Natural killer cell (primary cell): ENCODE measurements at places on chromosomes 16 and 17.
A peak's percentile ranks its signal among the peaks of the same experiment; 100 is the strongest.

- DNase-seq: no peak
These were observed 14.9 kb upstream of the GPRC5B start for GRCh38 chr16:19899605-19899955.

GRCh38 chr17:45021607-45022287 is 29.7 kb downstream of the DCAKD start:
- peak; percentile 84 for DNase-seq

GRCh38 chr16:75085556-75085955 is 31.0 kb downstream of the LDHD start:
- DNase-seq: no peak

GRCh38 chr17:280901-281300 is 71.7 kb downstream of the RPH3AL start:
- DNase-seq: no peak

DNA sequence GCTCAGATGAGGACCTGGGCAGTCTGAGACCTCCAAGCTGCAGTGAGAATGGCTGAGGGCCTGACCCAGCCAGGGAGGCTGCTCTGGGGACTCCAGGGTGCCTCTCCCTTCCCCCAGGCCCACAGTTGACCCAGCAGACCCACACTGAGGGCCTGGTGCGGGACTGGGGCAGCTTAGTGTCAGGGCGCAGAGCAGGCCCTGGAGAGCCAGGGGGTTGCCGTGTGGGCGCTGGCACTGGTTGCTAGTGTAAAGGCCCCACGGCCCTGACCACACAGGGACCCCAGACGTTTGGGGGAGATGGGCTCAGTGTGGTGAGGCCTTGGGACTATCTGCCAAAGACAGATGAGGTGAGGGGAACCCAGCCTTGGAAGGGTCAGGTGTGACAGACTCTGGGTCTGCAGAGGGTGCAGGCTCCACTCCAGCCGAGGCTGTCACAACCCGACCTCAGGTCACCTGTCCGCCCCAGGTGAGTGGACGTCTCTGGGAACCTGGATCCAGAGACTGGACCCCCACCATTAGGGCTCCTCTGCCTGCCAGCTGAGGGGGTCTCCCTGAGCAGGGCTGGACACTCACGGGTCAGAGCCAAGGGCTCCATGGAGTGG is 50.8 kb upstream of the GNG13 start:
- DNase-seq: no peak

DNA sequence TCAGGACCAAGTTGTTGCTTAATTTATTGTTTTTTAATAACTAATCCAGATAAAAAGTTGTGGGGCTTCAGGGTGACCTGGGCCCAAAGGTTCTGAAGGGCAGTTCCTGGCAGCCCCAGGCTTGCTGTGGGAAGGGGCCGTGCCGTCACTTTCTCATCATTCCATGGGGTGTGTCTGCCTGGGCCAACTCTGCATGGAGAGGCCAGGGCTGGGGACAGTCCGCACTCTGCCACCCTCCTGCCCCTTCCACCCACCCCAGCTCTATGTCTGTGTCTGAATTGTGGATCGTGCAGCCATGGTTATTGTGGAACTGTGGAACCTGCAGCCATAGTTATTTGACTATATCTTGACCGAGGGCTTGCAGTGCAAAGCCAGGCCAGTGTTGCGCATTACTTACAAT is 4.0 kb downstream of the LIMD2 start:
- DNase-seq: no peak

DNA sequence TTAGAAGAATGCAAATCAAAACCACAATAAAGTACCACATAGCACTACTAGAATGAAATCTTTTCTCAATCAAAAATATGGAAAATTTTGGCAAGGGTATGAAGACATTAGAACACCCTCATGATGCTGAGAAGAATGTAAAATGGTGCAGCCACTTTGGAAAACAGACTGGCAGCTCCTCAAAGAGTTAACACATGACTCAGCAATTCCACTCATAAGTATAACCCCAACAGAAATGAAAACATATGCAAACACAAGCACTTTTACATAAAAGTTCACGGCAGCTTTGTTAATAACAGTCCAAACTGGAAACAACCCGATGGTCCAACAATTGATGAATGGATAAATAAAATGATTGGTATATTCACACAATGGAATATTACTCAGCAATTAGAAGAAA is 124.5 kb downstream of the SHCBP1 start:
- no peak for DNase-seq

DNA sequence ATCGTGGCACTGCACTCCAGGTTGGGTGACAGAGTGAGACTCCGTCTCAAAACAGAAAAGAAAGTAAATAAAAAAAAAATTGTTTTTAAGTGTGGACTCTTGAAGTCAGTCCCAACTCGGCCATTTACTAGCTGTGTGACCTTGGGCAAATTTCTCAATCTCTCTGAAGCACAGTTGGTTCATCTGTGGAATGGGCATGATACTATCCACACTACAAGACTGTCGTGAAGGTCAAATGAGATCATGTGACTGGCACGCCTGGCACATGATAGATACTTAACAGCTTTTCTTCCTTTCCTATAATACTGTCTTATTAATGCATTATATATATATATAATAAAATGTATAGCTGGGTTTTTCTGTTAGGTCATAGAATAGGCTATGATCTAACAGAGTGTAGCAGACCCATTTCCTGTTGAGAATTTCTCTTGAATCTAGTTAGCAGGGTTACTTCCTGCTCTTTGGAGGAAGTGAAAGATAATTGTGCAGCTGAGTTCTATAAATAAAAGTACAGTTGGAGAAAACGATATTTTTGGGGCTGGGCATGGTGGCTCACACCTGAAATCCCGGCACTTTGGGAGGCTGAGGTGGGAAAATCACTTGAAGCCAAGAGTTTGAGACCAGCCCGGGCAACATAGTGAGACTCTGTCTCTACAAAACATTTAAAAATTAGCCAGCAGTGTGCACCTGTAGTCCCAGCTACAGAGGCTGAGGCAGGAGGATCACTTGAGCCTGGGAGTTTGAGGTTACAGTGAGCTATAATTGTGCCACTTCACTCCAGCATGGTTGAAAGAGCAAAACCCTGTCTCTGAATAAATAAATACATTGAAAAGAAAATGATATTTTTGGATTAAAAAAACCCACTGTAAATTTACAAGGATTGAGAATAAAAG is 7.3 kb downstream of the MILR1 start:
- DNase-seq: no peak

DNA sequence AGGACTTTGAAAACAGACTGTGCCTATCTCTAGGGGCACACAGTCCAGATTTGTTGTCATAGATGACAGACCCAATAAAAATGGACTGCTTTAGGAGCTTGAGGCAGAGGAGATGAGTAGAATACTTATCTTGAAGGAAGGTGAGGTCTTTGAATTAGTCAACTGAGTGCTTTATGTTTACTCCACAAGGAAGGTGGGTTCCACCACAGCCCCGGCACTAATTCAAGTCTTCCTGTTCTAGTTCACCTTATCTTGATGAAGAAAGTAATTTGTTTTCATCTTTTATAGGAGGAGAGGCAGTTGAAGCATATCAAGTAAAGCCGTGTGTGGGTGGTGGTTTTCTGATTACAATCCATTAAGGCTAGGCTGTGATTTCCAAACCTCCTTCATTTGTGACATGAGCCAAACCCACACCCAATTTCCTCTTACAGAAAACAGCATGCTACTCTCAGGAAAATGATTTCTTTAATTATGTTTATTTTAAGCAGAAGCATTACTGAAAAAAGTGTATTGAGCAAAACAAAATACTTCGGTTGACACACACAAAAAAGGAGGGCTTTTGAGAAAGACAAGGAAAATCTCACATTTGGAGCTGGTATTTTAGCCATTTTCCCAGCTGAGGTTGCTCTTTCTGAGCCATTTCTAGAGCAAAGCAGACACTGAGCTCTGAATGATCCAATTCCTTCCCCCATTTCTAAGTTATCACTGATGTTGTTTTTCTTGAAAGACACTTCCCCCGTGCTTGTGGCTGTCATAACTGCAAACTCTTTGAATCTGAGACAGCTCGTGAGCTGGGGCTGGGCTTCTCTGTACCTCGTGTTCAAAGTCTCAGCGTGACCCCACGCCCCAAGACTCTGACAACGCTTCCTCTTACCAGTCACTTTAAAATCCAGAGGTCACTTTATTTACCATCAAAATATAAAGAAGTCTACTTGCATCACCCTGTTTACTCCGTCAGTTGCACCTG is 35.4 kb downstream of the CDRT15 start:
- peak; percentile 85 for DNase-seq

DNA sequence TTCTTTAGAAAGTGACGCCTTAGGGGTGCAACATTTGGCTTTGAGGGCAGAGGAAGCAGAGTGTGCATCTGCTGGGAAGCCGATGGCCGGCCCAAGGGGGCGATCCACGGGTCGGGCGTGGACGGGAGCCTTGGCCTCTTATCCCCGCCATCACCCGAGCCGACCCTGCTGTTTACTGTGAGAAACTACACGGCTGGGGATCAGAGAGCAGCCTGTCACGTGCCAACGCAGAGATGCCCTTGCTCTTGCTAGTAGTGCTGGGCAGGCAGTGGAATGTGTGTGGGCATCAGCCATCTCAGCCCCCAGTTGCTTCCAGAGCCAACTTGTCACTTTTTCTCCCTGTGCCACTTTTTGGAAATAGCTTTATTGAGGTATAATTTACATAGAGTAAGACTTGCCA is 26.7 kb upstream of the ITGB4 start:
- no peak for DNase-seq

- DNase-seq: no peak
These were observed 1.4 kb downstream of the TENT4B start for GRCh38 chr16:50154420-50154950.

GRCh38 chr17:82157046-82158035 is 55.3 kb downstream of the CCDC57 start:
- DNase-seq: no peak

DNA sequence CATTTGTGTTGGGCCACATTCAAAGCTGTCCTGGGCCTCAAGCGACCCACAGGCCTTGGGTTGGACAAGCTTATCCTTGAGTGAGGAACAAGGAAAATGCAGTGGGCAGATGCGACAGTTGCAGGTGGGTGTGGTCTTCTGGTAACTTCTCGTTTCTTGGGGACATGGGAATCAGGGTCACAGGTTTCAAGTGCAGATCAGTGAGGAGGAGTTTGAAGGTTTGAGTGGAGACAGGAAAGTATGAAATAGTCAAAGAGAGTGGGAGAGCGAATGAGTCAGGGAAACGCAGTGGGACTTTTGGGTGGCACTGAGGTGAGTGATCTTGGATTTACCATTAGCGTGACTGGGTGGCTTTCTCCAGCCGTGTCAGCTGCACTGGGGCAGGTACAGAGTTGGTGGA is 15.4 kb upstream of the CCL22 start:
- no peak for DNase-seq

- no peak for DNase-seq
These were observed 259.4 kb upstream of the TNRC6C start for GRCh38 chr17:77698903-77699623.

- no peak for DNase-seq
These were observed 8.3 kb downstream of the BAIAP3 start for GRCh38 chr16:1341495-1342420.

- no peak for DNase-seq
These were observed 170.3 kb downstream of the COPRS start for GRCh38 chr17:31688701-31689100.

DNA sequence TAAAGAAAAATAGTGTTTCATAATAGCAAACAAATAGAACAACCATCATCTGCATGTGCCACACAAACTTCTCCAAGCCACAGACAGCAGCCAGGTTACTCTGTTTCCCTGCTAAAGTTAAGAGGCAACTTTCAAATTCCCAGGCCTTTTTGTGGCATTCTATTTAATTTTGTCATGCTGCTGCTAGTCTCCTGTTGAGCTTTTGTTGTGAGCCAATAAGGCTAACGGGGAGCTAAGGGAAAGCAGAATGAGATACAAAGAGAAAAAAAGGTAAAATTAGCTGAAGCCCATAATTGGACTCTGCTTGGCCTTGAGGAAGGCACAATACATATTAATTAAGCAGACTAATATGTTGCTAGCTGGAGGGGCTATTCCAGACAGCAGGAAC is 74.7 kb upstream of the GNAO1 start:
- no peak for DNase-seq

- DNase-seq: peak; percentile 75
These were observed 13.7 kb downstream of the PITPNC1 start for GRCh38 chr17:67390646-67391361.

GRCh38 chr16:27853651-27854050 is 209.9 kb downstream of the GSG1L start:
- DNase-seq: no peak

DNA sequence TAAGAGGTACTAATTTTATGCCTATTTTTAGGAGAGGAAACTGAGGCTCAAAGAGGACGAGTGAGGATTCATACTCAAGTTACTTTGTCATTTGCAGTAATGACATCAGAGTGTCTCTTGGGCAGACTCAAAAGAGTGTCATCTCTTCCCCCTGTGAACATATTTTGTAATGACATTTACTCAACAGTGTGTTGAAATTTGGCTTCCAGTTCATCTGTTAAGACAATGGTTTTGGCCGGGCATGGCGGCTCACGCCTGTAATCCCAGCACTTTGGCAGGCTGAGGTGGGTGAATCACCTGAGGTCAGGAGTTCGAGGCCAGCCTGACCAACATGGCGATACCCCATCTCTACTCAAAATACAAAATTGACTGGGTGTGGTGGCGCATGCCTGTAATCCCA is 28.9 kb downstream of the WFDC1 start:
- no peak for DNase-seq

GRCh38 chr17:63751806-63752205 is 10.2 kb upstream of the STRADA start:
- DNase-seq: peak; percentile 63

- no peak for DNase-seq
These were observed 140.0 kb downstream of the CHD9NB start for GRCh38 chr16:52912565-52913173.

DNA sequence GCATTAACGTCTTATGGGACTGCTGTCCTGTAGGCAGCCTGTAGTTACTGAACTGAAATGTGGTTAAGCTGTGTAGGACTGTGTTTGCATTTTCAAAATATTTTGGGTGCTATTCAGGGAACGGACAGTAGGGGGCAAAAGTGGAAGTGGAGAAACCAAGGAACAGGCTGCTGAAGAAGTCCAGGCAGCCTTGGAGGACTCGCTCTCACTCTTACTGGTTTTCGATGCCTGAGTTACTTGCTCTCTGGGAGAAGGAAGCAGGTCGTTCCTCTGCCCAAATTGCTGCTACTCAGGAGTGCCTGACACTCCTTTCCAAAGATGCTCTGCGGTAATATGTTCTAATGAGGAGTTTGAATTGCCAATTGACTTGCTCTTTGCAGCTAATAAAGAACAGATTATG is 64.5 kb upstream of the RBFOX1 start:
- DNase-seq: no peak

DNA sequence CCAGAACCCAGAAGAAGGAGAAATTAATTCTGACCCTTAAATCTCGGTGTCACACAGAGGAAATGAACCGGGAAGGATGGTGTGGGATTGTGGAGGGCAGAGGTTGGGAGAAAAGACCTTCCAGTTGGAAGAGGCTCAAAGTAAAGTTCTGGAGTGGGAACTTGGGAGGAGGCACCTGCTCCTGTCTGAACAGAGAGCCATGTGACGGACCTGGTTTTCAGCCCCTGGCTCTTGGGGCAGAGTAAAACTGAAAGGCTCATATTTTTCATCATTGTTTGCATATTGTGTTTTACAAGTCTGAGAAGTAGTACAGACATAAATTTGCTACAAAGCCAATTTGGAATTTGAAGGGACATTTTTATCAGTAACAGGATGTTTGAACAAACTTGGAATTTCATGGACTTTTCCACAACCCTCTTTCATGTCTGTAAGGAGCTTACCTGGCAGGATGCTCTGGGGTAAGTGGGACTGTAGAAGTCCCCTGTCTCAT is 24.4 kb upstream of the SEC14L1 start:
- no peak for DNase-seq
